ENCODE measurements at places on chromosomes 5 and 9.

GRCh38 chr5:110195288-110195687 lies 505.6 kb downstream of the MAN2A1 start:
- H3K36me3 ChIP-seq, result no peaks in the 10 kb centered on the region
- no peaks in the 10 kb centered on the region for H3K27me3 ChIP-seq
- H3K4me1 ChIP-seq, result no peaks in the 10 kb centered on the region

DNA sequence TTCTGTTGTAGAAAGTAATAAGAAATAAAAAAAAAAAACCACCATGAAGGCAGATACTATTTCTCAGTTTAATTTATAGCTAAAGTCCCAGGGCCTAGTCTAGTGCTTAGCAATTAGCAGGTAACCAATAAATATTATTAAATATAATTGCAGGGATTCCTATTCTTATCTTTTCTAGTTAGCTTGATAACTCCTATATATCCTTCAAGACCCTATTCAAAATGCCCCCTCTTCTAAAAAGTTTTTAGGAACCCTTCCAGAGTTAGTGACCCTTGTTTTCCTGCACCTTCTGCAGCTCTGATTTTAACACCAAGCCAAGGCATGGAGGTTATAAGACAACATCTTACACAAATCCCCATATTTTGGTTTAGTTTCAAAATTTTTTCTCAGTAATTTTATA lies 24.6 kb upstream of the ALDH1B1 start:
- H3K4me1 ChIP-seq, result peaks cover 3% of the 10 kb centered on the region
- H3K27ac ChIP-seq, result no peak overlapping the region
- H3K36me3 ChIP-seq, result no peaks in the 10 kb centered on the region
- H3K4me3 ChIP-seq, result no peak overlapping the region
- H3K27me3 ChIP-seq, result peaks cover 2% of the 10 kb centered on the region

- DNase-seq, result no peak
- H3K27me3 ChIP-seq, result no peaks in the 10 kb centered on the region
- H3K27ac ChIP-seq, result peak overlapping the region; percentile 17
- H3K36me3 ChIP-seq, result peaks cover 51% of the 10 kb centered on the region
Measured at GRCh38 chr5:138180183-138180782, 1.4 kb downstream of the KIF20A start.

GRCh38 chr5:116225281-116225922 lies 140.6 kb downstream of the COMMD10 start:
- H3K4me3 ChIP-seq, result no peak overlapping the region
- peaks cover 3% of the 10 kb centered on the region for H3K36me3 ChIP-seq

- no peaks in the 10 kb centered on the region for H3K36me3 ChIP-seq
- peak overlapping the region; percentile 20 for H3K27ac ChIP-seq
- peaks cover 5% of the 10 kb centered on the region for H3K27me3 ChIP-seq
- no peak for DNase-seq
- no peak overlapping the region for H3K4me3 ChIP-seq
Measured at GRCh38 chr5:102229685-102230084, 66.4 kb downstream of the SLCO4C1 start.

GRCh38 chr5:124416627-124417026 lies 329.8 kb downstream of the ZNF608 start:
- no peak for DNase-seq
- H3K4me1 ChIP-seq, result no peaks in the 10 kb centered on the region
- H3K27ac ChIP-seq, result no peak overlapping the region
- no peak overlapping the region for H3K4me3 ChIP-seq
- H3K27me3 ChIP-seq, result no peaks in the 10 kb centered on the region

DNA sequence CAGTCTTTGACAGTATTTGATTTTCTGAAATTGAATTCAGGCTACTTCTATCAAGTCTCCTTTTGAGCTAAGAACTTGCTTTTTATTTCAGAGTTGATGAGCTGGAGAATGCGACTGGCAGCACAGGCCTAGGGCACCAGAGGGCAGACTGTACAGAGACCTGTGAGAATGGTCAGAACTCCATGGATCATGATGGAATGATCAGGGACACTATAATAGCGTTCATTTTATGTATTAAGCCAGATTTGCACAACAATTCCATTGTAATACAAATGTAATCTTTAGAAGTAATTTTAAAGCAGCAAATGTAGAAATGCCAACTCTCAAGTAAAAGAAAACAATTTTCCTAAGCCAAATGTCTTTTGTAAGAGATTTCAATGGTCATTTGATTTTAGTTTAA lies 902.4 kb downstream of the NR2F1-AS1 start:
- no peaks in the 10 kb centered on the region for H3K27me3 ChIP-seq
- H3K27ac ChIP-seq, result no peak overlapping the region
- no peak for DNase-seq
- no peak overlapping the region for H3K4me3 ChIP-seq
- H3K4me1 ChIP-seq, result no peaks in the 10 kb centered on the region

DNA sequence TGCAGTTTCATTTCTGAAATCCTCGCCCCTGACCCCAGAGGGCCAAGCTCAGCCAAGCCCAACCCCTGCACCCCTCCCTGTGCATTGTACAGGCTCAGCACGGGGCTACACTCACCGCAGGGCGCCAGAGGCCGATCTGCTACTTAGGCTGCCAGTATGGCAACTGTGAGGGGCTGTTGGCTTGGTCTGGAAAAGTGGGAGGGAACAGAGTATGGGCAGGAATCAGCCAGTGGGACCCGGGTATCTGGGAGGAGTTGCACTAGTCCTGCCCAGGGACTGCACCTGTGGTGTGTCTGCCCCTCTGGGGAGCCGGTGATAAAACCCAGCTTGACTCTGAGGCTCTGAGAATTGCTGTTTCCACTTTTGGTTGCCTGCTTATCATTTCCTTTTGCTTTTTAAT lies 167.4 kb upstream of the KIF2A start:
- no peak overlapping the region for H3K27ac ChIP-seq
- H3K27me3 ChIP-seq, result peaks cover 21% of the 10 kb centered on the region
- H3K36me3 ChIP-seq, result no peaks in the 10 kb centered on the region
- H3K4me3 ChIP-seq, result no peak overlapping the region

DNA sequence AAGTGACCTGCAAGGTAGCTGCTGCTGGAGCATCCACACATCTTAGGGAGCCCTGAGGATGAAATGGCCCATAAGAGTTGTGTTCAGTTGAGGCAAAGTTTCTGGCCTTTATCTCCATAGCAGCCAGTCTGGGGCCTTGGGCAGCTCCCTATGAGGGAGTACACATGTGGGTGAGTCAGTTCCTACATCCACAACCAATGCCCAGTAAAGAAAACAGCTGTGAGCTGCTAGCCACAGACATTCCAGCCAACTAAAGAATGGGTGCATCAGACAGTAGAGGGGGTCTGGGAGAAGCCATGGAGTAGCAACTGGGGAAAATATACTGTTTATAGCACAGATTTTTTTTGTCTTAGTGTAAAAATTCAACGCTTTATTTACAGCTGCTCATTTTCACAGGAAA lies 720.7 kb downstream of the TLE1 start:
- no peak overlapping the region for H3K27ac ChIP-seq
- no peaks in the 10 kb centered on the region for H3K4me1 ChIP-seq
- no peak for DNase-seq
- no peaks in the 10 kb centered on the region for H3K36me3 ChIP-seq

GRCh38 chr5:107889387-107889786 lies 218.7 kb upstream of the EFNA5 start:
- no peaks in the 10 kb centered on the region for H3K27me3 ChIP-seq
- no peak for DNase-seq
- no peak overlapping the region for H3K27ac ChIP-seq
- peaks cover 3% of the 10 kb centered on the region for H3K36me3 ChIP-seq
- no peak overlapping the region for H3K4me3 ChIP-seq

DNA sequence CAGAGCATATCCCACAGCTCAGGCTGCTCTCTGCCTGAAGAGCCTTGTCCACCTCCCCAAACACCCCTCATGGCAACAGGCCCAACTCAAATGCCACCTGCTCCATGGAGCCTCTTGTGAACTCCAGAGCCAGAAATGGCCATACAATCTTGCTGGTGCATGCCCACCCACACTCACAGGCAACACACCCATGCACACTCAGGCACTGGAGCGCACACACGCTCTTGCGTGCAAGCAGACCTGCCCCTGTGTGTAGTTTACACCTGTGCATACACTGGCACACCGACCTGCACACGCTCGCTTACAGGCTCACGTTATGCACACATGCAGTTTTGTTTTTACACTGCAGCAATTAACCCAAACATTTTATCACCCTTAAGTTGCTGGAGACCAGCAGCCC lies 40.0 kb downstream of the HRH2 start:
- no peak overlapping the region for H3K4me3 ChIP-seq
- H3K27ac ChIP-seq, result no peak overlapping the region
- peaks cover 54% of the 10 kb centered on the region for H3K36me3 ChIP-seq
- peaks cover 25% of the 10 kb centered on the region for H3K4me1 ChIP-seq
- H3K27me3 ChIP-seq, result no peaks in the 10 kb centered on the region

DNA sequence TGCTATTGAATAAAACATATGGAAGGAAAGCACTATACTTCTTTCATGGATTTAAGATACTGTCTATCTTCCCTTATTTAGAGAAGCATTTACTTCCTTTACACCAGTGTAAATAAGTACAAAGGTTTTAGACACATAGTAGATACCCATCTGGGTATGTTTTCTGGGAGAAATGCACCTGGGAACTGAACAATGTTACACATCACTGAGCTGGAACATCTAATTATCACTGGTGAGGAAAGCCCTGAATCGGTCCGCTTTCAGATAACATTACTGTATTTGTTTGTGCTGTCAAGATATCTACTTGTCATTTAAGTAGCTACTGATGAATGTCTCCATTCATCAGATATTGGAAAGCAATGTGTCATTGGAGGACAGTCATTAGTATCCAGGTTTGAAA lies 964.7 kb upstream of the PTPRD start:
- no peak overlapping the region for H3K4me3 ChIP-seq
- no peaks in the 10 kb centered on the region for H3K36me3 ChIP-seq
- DNase-seq, result no peak
- H3K27me3 ChIP-seq, result no peaks in the 10 kb centered on the region
- no peak overlapping the region for H3K27ac ChIP-seq
- no peaks in the 10 kb centered on the region for H3K4me1 ChIP-seq

- no peak overlapping the region for H3K27ac ChIP-seq
- no peaks in the 10 kb centered on the region for H3K27me3 ChIP-seq
- H3K4me1 ChIP-seq, result peaks cover 35% of the 10 kb centered on the region
- DNase-seq, result no peak
- peaks cover 41% of the 10 kb centered on the region for H3K36me3 ChIP-seq
- H3K4me3 ChIP-seq, result no peak overlapping the region
Measured at GRCh38 chr5:179800696-179801201, 5.9 kb downstream of the MGAT4B start.

- H3K36me3 ChIP-seq, result no peaks in the 10 kb centered on the region
- no peak overlapping the region for H3K27ac ChIP-seq
- no peak overlapping the region for H3K4me3 ChIP-seq
Measured at GRCh38 chr5:98428806-98429205, 344.7 kb upstream of the RGMB start.

GRCh38 chr9:136054798-136055714 lies 40.0 kb downstream of the NACC2 start:
- DNase-seq, result no peak
- H3K27me3 ChIP-seq, result peaks cover 7% of the 10 kb centered on the region
- H3K27ac ChIP-seq, result no peak overlapping the region

- H3K36me3 ChIP-seq, result no peaks in the 10 kb centered on the region
- no peak overlapping the region for H3K4me3 ChIP-seq
- no peak for DNase-seq
- no peaks in the 10 kb centered on the region for H3K4me1 ChIP-seq
Measured at GRCh38 chr5:94779684-94780083, 161.2 kb downstream of the SLF1 start.

DNA sequence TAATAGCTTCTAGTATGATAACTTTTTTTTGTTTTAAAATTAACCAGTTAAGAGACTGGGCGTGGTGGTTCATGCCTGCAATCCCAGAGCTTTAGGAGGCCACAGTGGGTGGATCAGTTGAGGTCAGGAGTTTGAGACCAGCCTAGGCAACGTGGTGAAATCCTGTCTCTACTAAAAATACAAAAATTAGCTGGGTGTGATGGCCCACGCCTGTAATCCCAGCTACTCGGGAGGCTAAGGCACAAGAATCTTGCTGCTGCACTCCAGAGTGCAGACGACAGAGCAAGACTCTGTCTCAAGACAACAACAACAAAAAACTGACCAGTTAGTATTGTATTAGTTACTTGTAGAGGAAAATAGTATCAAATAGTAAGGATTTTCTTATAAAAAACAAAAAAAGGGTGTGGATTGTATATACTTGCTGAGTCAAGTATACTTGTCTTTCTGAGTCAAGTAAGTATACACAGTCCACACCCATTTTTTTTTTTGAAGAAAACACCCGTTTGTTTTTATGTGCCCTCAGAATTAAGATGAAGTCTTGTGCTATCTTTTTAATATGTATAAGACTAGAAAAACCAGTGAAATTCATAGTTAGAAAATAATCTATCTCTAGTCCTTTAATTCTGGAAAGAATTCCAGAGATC lies 25.3 kb downstream of the UBAP1 start:
- H3K27me3 ChIP-seq, result no peaks in the 10 kb centered on the region
- no peaks in the 10 kb centered on the region for H3K4me1 ChIP-seq
- no peak overlapping the region for H3K4me3 ChIP-seq
- H3K36me3 ChIP-seq, result peaks cover 16% of the 10 kb centered on the region
- H3K27ac ChIP-seq, result no peak overlapping the region

DNA sequence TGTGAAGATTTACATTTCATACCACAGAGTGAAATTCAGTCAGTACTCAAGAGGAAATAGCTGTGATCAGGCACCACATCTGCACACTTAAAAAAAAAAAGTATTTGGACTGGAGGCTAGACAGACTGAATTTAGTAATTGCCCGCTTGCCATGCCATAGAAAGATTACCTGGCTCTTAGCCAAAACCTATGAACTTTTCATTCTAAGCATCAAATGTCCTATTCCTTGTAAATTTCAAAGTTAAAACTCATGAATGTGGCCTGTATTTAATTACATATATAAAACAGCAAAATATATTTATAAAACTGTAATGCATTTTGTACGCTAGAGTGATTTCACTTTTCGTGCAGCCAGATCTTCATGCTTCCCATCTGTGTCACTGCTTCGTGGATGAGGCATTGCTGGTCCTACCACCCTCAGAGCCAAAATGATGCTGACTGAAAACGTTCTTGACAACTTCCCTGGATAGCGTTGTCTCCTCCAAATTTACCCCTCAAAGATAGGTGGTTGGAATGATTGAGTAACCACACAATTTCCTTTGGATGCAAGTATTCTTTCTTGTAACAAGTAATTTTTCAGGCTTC lies 447.9 kb upstream of the SGCD start:
- no peaks in the 10 kb centered on the region for H3K4me1 ChIP-seq
- H3K27ac ChIP-seq, result no peak overlapping the region
- no peaks in the 10 kb centered on the region for H3K36me3 ChIP-seq
- H3K4me3 ChIP-seq, result no peak overlapping the region

DNA sequence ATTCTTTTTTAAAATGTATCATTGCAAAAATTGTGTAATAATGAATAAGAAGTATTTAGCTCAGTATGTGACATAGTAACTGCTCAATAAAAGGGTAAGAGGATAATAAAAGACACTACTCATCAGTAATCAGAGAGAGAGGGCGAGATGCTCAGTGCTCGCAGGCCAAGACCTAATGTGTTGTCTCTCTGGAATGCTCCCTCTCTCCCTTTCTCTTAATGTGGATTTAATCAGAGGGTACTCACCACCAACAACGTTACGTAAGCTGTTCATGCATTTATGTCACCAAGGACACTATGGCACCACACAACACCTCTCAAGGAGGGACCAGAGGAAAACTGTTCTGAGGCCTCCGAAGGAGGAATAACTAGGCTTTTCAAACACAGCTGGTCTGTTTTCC lies 42.5 kb downstream of the WHRN start:
- DNase-seq, result no peak
- H3K27me3 ChIP-seq, result peaks cover 3% of the 10 kb centered on the region
- H3K36me3 ChIP-seq, result no peaks in the 10 kb centered on the region
- H3K4me3 ChIP-seq, result no peak overlapping the region
- H3K4me1 ChIP-seq, result no peaks in the 10 kb centered on the region
- H3K27ac ChIP-seq, result no peak overlapping the region

- H3K4me3 ChIP-seq, result no peak overlapping the region
- H3K36me3 ChIP-seq, result no peaks in the 10 kb centered on the region
- DNase-seq, result no peak
- H3K27ac ChIP-seq, result no peak overlapping the region
- H3K27me3 ChIP-seq, result peaks cover 10% of the 10 kb centered on the region
- no peaks in the 10 kb centered on the region for H3K4me1 ChIP-seq
Measured at GRCh38 chr5:123154886-123155445, 65.9 kb downstream of the PRDM6 start.

Data from activated T-helper 2 cell treated with anti-CD3 and anti-CD28 coated beads, Interferon-gamma antibody, Interleukin-2, Interleukin-4, amounts not matched to agents 10 μg/mL and 5 μg/mL and 100 μg/mL, durations not matched to agents 14 hours and 24 hours and 36 hours (primary cell).